Cardiac muscle cell (in vitro differentiated cells and primary cell): ENCODE measurements at places on chromosomes 3 and 15.

DNA sequence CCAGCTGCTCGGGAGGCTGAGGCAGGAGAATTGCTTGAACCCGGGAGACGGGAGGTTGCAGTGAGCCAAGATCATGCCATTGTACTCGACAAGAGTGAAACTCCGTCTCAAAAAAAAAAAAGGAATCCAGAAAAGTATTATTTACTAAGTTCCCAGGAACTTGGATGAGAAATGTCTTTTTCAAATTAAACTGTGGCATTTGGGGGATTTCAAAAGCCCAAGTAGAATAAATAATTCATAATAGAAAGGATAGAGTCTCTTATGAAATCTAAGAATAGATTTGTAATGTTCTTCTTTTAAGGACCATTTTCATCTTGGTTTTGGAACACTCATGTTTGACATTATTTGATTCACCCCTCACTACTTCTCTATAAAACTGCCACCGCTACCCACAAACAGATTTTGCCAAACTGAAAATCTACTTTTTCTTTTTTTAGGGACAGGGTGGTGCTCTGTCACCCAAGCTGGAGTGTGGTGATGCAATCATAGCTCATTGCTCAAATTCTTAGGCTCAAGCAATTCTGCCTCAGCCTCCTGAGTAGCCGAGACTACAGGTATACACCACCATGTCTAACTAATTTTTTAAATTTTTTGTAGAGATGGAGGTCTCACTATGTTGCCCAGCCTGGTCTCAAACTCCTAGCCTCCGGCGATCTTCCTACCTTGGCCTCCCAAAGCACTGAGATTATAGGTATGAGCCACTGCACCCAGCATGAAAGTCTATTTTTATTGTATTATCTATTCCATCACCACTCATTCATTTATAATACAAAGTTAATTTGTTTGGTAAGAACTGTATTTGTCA lies 99.3 kb downstream of the SENP2 start:
- DNase-seq, result no peak

- DNase-seq, result no peak
Measured at GRCh38 chr3:102030661-102031060, 181.3 kb downstream of the NFKBIZ start.

GRCh38 chr3:65385805-65386204 lies 652.9 kb downstream of the MAGI1 start:
- DNase-seq, result no peak

GRCh38 chr15:39465843-39466749 lies 114.8 kb upstream of the THBS1 start:
- no peak for DNase-seq

DNA sequence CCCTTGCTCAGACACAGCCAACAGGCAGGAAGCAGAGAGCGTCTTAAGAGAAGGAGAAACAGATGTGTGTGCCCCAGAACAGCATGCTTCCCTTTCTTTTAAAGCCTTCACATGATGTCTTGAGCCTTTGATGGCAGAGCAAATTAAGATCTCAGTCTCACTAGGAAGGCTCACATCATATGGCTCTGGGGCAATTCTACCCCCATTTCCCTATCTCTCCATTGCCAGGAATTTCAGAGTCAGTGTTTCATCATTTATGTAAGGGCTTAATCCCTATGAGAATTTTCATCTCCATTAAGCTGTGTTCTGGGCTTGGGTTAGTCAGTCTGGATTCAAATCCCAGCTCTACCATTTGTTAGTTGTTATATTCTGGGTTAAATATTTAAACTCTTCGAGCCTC lies 41.4 kb upstream of the GLCE start:
- no peak for DNase-seq

- no peak for DNase-seq
Measured at GRCh38 chr3:52433996-52434479, 10.9 kb downstream of the SEMA3G start.

DNA sequence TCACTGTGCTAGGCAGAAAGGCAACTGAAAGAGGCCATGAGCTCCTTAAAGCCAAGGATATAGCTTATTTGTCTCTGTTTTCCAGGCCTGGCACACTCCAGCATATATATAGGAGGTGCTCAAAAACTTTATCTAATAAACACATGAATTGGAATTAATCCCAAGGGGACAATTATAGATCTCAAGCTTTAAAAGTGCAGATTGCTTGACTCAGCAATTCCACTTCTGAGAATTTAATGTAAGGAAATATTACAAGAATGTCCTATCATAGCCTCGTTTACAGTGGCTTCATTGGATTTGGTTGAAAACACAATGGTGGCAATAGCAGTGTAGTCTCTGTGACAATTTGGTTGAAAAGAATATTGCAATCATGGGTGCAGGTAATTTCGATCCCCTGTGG lies 267.3 kb downstream of the SHQ1 start:
- DNase-seq, result no peak

DNA sequence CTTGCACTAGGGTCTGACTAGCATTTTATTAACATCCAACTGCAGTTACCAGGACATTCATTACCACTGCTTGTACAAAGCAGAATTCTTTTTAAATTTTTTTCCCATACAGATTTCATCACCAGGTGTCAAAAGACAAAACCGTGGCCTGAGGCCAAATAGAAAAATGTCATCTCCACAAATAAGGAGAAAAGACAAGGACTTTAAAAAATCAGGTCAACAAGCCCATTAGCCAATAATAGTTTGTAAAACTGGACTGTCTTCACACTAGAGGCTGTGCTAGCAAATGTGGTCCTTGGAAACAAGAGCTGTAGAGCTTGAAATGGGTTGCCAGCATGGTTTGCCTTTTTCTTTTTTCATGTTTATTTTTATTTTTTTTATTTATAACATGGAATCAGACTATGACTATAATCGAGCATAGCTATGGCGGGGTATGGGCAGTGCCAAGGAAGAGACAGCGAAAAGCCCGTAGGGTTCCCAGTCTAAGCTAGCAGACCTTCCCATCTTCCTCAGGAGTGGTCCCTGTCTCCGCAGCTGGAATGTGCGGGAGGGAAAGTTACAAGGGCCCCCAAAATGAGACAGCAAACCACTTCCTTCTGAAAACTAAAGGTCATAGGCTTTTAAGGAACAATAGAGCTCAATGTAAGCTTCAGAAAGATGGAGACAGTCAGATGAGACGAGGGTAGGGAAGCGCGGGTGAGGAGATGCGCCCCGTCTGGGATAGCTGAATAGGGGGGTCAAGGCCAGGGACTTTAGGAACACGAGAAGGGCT lies 1.5 kb downstream of the PTPN9 start:
- no peak for DNase-seq

DNA sequence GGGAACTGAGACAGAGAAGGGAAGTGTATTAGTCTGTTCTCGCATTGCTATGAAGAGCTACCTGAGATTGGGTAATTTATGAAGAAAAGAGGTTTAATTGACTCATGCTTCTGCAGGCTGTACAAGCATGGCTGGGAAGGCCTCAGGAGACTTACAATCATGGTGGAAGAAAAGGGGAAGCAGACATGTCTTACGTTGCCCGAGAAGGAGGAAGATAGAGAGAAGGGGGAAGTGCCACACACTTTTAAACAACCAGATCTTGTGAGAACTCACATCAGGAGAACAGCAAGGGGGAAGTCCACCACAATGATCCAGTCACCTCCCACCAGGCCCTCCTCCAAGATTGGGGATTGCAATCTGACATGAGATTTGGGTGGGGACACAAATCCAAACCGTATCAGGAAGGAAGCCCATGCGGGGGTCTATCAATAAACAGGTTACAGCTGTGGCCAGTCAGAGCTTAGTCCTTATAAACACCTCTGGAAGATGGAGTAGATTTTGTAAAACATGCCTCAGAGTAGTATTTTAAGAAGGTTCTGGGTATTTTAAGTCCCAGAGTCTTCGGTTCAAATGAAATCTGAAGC lies 153.9 kb downstream of the GHSR start:
- no peak for DNase-seq

- DNase-seq, result peak; percentile 58
Measured at GRCh38 chr15:73564255-73564654, 68.9 kb downstream of the NPTN start.

- no peak for DNase-seq
Measured at GRCh38 chr3:15505479-15506165, 15.9 kb downstream of the COLQ start.
